ENCODE measurements at places on chromosomes 7 and 10.

DNA sequence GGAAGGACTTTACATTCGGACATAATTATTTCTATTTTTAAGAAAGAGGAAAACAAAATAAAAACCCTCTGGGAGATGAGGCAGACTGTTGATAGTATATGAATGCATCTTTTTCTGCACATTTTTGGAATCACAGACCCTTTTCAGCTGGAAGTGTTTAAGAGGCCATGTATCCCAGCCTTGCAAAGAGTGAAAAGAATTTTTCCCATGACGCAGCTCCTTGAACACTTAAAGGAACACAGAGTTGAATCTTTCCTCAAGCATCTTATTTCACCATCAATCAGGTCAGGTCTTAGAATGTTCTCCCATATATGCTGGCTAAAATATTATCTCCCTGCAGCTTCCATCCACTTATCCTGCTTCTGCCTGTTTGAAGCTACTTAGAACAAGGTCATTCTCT is 45.9 kb upstream of the PAPSS2 start:
- DNase-seq, result no peak

DNA sequence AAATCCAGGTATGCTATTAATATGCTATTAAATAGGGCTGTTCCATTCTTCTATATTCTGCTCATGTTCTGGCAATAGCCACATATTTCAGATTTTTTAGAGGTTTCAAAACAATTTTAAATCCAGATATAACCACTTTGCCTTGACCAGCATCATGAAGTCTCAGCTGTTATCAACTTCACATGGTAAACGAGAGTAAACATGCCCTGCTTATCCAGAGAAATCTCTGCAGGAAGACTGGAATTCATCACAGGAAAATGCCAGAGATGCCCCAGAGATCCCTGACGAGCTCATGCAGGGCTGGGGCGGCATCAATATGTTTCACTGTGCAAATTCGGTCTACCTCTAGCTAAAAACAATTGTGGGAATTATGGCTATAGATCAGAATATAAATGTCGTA is 126.5 kb downstream of the FANK1 start:
- DNase-seq, result no peak

DNA sequence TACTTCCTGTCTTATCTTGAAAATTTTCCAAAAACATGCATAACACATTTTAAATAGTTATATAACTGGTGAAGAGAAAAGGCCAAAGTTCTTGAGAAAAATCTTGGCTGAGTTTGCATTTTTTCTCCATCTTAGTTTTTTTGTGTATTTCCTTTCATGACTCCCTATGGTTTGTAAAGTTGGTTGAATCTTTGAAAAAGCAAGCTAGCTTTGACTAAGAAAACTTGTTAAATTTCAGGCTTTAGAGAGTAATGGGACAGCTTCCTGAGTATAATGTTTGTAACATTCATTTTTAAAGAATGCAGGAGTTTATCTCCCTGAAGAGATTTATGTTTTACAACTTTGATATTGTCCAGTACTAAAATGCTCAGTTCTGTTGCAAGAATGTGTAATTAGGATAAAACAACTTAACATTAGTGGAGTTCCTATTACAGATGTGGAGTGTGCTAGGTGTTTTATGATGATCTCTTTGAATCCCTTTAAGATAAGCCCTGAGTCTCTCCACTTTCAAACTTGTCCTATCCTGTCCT is 11.1 kb upstream of the HERPUD2 start:
- no peak for DNase-seq

GRCh38 chr7:121271916-121272315 is 56.9 kb upstream of the WNT16 start:
- DNase-seq, result no peak

GRCh38 chr10:8600192-8600591 is 545.7 kb downstream of the GATA3 start:
- no peak for DNase-seq

DNA sequence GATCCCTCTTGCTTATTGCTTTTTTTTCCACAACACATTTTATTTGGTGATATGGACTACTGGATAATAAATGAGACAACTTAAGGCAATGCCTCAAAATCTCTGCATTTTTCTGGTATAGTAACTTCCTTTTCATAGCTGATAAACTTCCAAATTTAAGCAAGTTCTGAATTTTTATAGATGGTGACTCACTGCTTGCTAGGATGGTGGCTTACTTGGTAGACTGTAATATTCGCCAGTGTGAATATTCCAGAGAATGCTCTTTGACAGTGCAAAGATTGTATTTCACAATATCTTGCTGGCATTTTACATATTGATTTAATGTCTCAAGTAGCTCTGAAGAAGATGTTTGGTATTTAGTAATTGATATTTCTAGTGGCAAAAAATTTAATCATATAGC is 472.4 kb downstream of the TFEC start:
- no peak for DNase-seq

DNA sequence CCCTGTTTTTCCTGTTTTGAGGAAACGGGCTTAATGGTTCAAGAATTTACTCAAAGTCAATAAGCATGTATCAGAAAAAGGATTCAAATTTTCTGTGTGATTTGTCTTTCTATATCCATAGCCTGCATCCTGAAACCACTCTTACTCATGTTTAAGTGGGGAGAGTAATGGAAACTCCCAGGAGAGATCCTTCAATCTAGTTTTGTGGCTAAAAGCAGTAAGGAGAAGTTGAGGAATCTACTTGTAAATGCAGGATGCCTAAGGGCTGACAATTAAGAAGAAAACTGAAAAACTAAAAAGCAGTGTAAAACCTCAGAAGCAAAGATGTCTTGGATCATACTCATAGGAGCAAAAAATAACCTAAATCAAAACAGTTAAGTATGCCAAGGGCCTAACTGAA is 68.1 kb upstream of the GRID1 start:
- DNase-seq, result no peak

DNA sequence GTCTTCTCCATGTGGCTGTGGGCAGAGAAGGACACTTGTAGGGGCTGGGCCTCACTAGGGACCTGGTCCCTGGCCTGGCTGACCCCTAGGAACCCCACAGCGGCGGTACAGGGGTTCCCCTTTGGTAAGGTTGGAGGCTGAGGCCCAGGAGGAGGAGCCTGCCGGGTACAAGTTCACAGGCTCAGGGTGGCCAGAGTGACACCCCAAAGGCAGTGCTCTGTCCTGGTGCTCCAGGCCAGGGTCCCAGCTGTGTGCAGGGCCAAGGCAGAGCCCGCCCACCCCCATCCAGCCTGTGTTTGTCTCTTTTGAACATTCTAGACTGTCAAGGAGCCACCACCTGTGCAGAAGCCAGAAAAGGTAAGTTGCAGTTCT is 23.3 kb downstream of the ANTXRL start:
- DNase-seq, result no peak

GRCh38 chr10:123536176-123536845 is 129.8 kb upstream of the GPR26 start:
- DNase-seq, result no peak

DNA sequence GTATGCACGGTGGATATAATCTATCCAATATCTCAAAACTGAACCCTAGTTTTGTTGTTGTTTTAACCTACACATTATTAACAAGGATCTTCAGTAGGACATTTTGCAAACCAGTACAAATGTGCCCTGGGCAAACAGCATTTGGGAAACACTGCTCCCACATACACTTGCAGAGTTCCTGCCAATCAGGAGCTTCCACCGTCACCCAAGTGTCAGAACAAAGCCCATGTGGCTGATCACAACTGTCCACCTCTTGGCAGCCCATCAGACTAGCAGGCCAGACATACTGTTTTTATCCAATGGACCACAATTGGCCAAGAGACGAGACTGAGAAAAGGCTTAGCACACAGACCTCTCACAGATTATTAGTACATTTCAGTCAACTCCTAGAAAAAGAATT is 200.4 kb downstream of the FAM107B start:
- no peak for DNase-seq

DNA sequence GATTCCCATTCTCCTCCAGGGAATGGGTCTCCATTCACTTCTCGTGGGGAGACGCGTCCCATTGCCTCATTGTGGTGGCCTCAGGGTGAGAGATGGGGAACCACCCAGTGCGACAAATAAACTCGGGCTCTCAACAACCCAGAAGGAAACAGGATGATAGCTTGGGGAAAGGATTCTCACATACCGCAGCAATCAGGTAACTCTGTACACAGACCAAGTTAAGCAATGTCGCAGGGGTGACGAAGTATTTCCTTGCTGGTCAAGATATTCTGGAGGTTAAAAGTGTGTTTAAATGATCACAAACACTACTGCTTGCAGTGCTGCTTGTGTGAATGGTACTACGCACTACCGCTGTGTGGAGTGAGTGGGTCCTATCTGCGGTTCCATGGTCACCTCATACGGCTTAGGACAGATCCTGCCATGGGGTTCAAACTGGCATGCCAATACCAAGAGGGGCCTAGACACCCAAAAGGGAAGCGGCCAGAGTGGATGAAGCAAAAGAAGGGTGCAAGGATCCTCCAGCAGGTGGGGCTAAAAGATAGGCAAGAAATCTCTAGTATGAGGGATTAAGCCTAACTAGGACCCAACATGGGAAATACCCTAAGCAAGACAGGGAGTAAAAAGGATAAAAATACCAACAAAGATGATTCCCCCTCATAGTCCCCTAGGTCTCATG is 143.8 kb upstream of the TMEM106B start:
- peak; percentile 7 for DNase-seq

DNA sequence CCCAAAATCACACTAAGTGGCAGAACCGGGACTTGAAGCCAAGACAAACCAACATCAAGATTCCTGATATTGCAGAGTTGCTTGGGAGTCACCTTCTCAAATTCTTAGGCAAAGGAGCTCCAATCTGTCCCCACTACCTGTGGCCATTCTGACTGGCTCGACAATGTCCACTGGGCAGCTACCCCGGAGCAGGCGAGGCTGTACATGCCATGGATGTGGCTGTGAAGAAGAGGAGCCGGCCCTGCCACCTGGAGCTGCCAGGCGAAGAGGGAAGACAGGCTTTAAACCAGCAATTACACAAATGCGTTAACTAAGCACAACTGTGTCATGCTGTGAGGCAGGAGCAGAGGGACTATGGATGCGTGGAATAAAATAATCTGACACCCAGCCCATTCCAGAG is 18.1 kb downstream of the CAMK2G start:
- DNase-seq, result no peak

DNA sequence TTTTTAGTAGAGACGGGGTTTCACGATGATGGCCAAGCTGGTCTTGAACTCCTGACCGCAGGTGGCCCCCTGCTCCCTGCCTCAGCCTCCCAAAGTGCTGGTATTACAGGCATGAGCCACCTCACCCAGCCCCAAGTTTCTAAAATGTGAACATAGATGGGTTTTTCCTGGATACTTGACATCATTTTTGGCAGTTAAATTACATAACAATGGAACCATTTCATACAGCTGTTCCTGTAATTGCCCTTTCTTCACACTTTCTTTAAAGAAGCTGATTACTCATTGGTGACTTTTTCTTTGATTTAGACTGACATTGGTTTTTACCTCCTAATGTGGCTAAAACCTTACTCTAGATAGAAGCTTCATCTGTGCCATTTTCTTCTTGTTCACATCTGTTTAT is 5.9 kb downstream of the ZKSCAN1 start:
- no peak for DNase-seq
